ENCODE measurements at places on chromosomes 5 and 9. TPM values are rescaled to one million over a fixed set of nuclear protein-coding genes. Genes with fewer than 3 reads are reported as not detected.

- DNase-seq = no peak
- H3K4me1 ChIP-seq = no peaks in the 10 kb centered on the region
- no peaks in the 10 kb centered on the region for H3K36me3 ChIP-seq
- H3K4me3 ChIP-seq = no peak overlapping the region
- H3K27ac ChIP-seq = no peak overlapping the region
- peaks cover 3% of the 10 kb centered on the region for H3K27me3 ChIP-seq
Measured at GRCh38 chr5:148992265-148992664, 70.6 kb downstream of the SH3TC2 start.

DNA sequence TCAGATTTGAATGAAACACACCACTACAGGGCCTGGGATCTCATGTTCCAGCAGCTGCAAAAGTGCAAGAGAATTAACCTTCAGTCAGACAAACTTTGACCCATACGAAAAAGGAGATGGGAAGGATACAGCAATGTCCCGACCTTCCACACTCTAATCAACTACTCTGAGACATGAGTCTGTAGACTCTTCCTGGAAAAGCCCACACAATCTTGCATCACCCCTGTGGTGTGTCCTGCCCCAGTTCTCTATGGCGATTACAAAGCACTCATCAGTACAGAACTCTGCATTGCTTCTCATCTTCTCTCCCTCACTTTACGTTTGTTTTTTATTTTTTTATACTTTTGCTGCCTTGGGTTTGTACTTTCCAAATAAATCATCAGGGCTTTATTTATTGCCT lies 241.0 kb upstream of the KIF2A start:
- H3K27ac ChIP-seq = no peak overlapping the region
- H3K36me3 ChIP-seq = no peaks in the 10 kb centered on the region
- no peak overlapping the region for H3K4me3 ChIP-seq
- H3K27me3 ChIP-seq = no peaks in the 10 kb centered on the region
- DNase-seq = no peak

The CCDC152 gene
- total RNA-seq = 1.6 TPM

- H3K27me3 ChIP-seq = no peaks in the 10 kb centered on the region
- H3K36me3 ChIP-seq = peaks cover 49% of the 10 kb centered on the region
Measured at GRCh38 chr9:137726764-137727163, 108.0 kb downstream of the EHMT1 start.

DNA sequence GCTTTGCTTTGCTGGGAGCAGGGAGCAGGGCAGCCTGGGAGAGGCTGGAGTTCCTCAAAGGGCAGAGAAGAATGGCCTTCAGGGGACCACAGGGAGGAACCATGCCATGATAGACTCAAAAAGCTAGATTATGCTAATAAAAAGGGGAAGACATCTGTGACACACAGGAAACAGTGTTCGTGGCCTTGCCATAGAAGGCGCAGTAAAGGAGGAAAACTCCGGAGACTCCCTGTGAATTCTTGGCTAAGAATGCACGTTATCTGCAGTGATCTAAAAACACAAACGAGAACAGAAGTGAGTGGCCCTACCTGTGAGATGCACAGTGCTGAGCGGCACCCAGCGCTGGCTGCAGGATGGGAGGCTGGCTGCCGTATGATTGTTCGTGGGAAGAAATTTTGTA lies 15.9 kb upstream of the LTC4S start:
- H3K36me3 ChIP-seq = peaks cover 59% of the 10 kb centered on the region
- DNase-seq = no peak
- H3K27me3 ChIP-seq = no peaks in the 10 kb centered on the region
- H3K4me1 ChIP-seq = no peaks in the 10 kb centered on the region

GRCh38 chr9:84337252-84337651 lies 3.3 kb downstream of the SLC28A3 start:
- no peaks in the 10 kb centered on the region for H3K27me3 ChIP-seq
- no peak overlapping the region for H3K4me3 ChIP-seq
- no peak for DNase-seq
- no peak overlapping the region for H3K27ac ChIP-seq
- H3K4me1 ChIP-seq = no peaks in the 10 kb centered on the region
- no peaks in the 10 kb centered on the region for H3K36me3 ChIP-seq

DNA sequence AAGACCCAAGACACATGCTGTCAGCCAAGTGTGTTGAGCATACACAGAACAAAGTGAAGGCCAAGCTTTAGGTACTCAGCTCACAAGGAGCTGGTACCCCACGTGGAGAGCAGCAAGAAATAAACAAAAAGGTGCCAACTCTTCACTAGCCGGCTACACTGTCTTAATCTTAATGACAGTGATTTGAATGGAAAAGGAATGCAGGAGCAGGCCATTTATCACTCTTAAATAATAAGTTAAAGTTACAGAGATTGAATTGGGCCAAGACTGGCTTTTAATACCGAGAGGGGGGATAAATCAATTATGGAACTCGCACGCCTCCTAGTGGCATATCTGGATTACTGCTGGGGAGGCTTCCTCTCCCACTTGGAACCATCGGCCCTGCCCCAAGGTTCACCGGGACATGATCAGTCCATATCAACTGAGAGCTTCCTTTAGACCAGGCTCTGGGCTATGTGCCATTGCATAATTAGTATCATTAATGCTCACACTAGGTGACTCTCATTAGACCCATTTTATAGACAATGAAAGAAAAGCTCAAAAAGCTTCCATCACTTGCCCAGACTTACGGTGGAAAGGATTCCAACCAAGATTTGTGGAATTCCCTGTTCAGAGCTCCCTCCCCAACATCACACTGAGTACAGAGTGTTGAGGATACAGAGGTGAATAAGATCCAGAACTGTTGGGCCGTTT lies 94.0 kb downstream of the ACTL7B start:
- no peak for DNase-seq
- H3K27me3 ChIP-seq = no peaks in the 10 kb centered on the region
- H3K36me3 ChIP-seq = no peaks in the 10 kb centered on the region
- no peak overlapping the region for H3K4me3 ChIP-seq

- no peaks in the 10 kb centered on the region for H3K27me3 ChIP-seq
- H3K4me1 ChIP-seq = no peaks in the 10 kb centered on the region
- no peaks in the 10 kb centered on the region for H3K36me3 ChIP-seq
Measured at GRCh38 chr5:8238080-8238479, 369.1 kb downstream of the MTRR start.

The GFI1B gene
- total RNA-seq = 0.58 TPM

The OGN gene
- 0.11 TPM for total RNA-seq

DNA sequence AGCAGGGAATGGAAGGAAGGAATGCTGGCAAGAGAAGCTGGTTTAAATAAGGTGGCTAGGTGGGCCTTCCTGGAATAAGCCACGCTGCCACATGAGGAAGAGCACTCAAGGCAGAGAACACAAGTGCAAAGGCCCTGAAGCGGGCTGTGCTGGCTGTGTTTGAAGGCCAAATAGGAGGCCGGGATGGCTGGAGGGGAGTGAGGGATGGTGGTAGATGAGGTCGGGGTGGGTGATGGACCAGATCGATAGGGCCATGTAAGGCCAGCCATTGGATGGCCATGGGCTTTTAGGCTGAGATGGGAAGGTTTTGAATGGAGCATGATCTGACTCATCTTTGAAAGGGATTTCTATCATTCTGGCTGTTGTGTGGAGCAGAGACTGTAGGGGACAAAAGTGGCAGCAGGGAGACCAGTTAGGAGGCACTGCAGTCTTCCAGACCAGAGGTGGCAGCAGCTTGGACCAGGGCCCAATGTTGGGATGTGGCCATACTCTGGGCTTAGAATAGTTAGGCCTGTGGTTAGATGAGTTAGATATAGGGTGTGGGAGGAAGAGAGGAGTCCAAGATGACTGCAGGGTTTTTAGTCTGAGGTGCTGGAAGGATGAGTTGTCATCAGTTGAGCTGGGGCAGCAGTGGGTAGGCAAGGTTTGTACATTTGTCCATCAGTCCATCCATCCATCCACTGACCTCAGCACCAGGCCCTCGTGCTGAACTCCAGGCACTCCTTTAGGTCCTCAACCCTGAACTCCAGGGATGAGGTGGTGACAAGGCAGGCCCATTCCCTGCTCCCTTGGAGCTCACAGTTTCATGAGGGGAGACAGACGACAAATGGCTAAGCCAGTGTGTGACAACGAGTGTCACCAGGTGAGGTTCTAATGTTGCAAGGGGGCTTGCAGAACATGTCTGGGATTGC lies 30.3 kb downstream of the NDST1 start:
- no peak for DNase-seq
- no peaks in the 10 kb centered on the region for H3K36me3 ChIP-seq

DNA sequence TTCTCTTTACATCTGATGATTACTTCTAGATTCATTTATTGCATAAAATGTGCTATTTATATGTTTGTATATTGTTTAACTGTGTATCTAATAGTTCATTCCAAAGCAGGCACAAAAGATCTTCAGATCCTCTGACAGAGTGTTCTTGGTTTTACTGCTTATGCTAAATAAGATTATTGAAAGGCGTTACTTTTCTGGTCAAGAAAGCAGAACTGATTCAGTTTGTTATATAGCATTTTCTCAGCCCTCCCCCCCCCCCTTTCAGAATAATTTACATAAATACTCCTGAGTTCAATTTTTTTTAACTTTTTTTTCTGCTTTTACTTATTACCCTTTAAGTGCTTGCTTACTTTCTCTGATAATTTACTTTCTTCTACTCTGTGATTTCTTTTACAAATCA lies 15.4 kb downstream of the CDC42SE2 start:
- DNase-seq = no peak
- peaks cover under 1% of the 10 kb centered on the region for H3K36me3 ChIP-seq
- H3K4me3 ChIP-seq = peak overlapping the region; percentile 52
- no peaks in the 10 kb centered on the region for H3K27me3 ChIP-seq
- peaks cover 53% of the 10 kb centered on the region for H3K4me1 ChIP-seq

- no peak overlapping the region for H3K27ac ChIP-seq
- no peak overlapping the region for H3K4me3 ChIP-seq
- DNase-seq = no peak
- H3K4me1 ChIP-seq = no peaks in the 10 kb centered on the region
Measured at GRCh38 chr5:169745441-169746146, 108.5 kb downstream of the DOCK2 start.

The SPOCK1 gene
- total RNA-seq = not detected

DNA sequence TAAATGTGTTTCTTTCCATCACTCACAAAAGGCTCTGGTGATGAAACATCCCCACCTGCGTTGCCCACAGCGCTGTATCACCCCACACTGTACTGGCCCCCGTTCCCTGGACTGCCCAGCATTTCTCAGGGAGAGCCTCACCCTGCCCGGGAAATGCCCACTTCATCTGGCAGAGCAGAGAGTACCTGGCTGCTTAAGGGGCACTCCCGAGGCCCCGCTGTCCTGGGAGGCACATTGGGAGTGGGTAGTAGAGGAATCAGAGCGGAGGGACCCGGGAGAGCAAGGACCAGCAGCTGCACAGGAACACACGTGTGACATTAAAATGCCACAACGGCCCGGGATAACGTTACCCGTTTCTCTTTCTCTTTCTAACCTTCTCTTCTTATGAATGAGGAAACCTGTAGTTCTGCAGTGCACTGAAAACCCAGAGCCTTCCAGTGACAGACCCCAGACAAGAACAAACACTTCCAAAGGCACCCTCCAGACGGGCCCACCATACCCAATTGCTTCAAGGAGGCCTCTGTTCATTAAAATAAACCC lies 110.0 kb downstream of the ROR2 start:
- no peak overlapping the region for H3K27ac ChIP-seq
- H3K36me3 ChIP-seq = no peaks in the 10 kb centered on the region
- peaks cover 8% of the 10 kb centered on the region for H3K4me1 ChIP-seq
- DNase-seq = no peak
- H3K4me3 ChIP-seq = no peak overlapping the region

The APC gene
- 22.8 TPM for total RNA-seq

- H3K4me3 ChIP-seq = no peak overlapping the region
- no peaks in the 10 kb centered on the region for H3K27me3 ChIP-seq
- H3K27ac ChIP-seq = no peak overlapping the region
Measured at GRCh38 chr9:22119522-22120158, 110.5 kb upstream of the CDKN2B start.

The PCDHA8 gene
- total RNA-seq = not detected

- no peak for DNase-seq
- H3K27ac ChIP-seq = no peak overlapping the region
- no peaks in the 10 kb centered on the region for H3K27me3 ChIP-seq
- H3K4me3 ChIP-seq = no peak overlapping the region
- no peaks in the 10 kb centered on the region for H3K4me1 ChIP-seq
Measured at GRCh38 chr9:104206766-104207165, 112.7 kb downstream of the SMC2 start.

DNA sequence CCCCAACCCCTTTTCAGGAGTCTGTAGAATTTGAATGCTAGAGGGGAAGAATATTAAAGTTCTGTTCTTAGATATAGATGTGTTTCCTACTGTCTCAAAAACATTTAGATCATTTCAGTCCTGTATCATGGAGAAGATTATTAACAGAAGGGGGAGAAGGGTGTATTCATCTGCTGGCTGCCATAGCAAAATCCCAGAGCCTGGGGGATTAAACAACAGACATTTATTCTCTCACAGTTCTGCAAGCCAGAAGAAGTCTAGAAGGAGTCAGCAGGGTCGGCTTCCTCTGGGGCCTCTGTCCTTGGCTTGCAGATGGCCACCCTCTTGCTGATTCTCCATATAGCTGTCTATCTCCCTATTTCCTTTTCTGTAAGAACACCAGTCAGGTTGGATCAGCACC lies 150.1 kb upstream of the OTULINL start:
- H3K4me3 ChIP-seq = no peak overlapping the region
- no peak for DNase-seq
- no peak overlapping the region for H3K27ac ChIP-seq
- H3K4me1 ChIP-seq = no peaks in the 10 kb centered on the region
- no peaks in the 10 kb centered on the region for H3K27me3 ChIP-seq

The POU5F2 gene
- 1.0 TPM for total RNA-seq

The NEUROG1 gene
- not detected for total RNA-seq

GRCh38 chr5:81212211-81212751 lies 20.8 kb upstream of the CKMT2 start:
- H3K36me3 ChIP-seq = peaks cover 49% of the 10 kb centered on the region
- peak; percentile 22 for DNase-seq
- no peak overlapping the region for H3K4me3 ChIP-seq

GRCh38 chr5:139196296-139196956 lies 1.7 kb downstream of the SIL1 start:
- no peak overlapping the region for H3K4me3 ChIP-seq
- no peak for DNase-seq
- H3K4me1 ChIP-seq = peaks cover 17% of the 10 kb centered on the region
- no peaks in the 10 kb centered on the region for H3K27me3 ChIP-seq

DNA sequence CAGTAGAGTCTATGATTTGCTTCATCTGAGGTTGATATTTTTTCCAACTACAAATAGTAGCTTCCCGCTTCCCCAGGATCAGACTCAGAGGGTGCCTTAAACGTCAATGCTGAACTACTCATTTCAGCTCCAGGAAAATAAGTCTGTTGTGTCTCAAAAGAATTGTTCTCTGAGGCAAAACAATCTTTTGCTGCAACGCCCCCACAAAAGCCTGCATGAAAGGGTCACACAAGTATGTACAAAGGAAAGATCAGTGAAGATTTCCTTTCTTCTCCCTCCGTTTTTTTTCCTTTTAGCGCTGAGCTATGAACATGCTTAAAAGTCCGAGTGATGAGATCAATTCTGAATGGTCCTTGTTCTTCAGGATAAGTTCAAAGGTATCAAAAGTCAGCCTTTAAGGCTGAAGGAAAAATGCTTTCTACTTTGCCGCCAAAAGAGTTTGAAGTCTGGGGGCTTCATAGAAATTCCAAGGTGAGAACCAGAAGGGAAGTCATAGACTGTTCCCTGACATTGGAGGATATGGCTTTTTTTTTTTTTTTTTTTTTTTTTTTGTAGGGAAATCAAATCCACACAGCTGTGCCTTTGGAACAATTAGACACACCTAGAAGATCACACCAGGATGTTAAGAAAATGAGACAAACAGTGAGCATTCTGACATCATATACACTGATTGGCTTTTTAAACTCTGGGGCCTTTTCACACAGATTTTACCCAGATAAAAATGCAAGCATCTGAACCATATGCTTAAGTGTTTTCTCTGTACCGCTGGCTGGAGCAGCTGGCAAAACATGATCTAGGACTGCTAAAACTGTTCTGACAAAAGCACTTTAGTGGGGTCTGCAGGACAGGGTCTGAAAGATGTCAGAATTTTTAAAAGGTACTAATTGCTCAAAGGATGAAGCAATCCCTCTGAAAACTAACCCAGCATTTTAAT lies 329.3 kb downstream of the ENC1 start:
- no peaks in the 10 kb centered on the region for H3K4me1 ChIP-seq
- H3K4me3 ChIP-seq = no peak overlapping the region
- no peak for DNase-seq
